ENCODE measurements at places on chromosomes 11 and 22.

- DNase-seq = no peak
These were observed 76.2 kb upstream of the HORMAD2 start for GRCh38 chr22:30004101-30004500.

DNA sequence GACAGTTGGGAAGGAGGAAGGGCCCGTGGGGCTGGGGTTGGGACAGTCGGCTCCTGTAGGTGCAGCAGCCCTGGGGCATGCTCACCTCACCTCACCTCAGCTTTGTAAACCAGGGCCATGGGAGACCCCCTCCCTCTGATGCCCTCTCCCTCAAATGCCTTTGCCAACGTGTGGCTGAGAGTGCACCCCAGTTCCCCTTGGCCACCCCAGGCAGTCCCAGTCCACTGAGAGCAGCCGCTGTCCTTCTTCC lies 4.2 kb upstream of the NEAT1 start:
- DNase-seq = no peak

- DNase-seq = no peak
These were observed 14.8 kb downstream of the APLNR start for GRCh38 chr11:57222239-57222638.

DNA sequence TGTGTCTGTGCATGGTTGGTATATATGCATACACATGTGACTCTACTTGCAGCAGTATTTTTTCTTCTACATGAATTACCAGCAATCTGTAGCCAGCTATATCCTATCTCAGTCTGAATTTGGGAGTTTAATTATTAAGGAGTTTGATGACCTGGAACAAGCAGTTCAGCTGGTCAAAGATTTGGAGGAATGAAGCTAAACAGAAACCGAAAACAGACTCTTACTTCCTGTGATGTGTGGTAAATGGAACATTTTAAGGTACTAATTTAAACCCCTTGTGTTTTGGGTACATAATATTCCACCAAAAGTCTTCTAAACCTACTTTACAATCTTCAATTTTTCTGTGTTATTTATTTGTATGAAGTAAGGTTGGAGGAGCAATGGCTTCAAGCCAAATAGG lies 124.4 kb upstream of the PGR start:
- DNase-seq = no peak

- DNase-seq = no peak
These were observed 25.8 kb downstream of the TSKU start for GRCh38 chr11:76808996-76809395.

GRCh38 chr11:92179017-92179670 lies 45.5 kb upstream of the FAT3 start:
- DNase-seq = no peak

- no peak for DNase-seq
These were observed 517.8 kb downstream of the MN1 start for GRCh38 chr22:27283714-27284113.

- DNase-seq = no peak
These were observed 24.4 kb upstream of the SMIM35 start for GRCh38 chr11:118111019-118111743.

GRCh38 chr11:100948936-100949335 lies 180.7 kb downstream of the PGR start:
- DNase-seq = no peak

DNA sequence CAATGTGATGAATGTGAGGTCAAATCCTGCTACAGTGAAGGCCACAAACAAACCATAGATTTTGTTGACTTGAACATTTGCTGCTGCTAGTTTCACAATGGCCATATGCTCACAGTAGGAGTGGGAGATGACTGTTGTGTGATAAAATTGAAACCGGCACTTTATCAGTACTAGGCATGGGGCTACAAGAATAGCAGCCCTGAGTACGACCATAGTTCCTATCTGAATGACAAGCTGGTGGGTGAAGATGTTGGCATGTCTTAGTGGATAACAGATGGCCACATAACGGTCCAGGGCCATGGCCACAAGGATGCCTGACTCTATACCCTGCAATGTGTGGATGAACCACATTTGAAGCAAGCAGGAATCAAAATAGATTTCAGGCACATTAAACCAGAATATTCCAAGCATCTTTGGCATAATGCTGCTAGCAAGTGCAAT lies 2.8 kb downstream of the OR52A1 start:
- no peak for DNase-seq

- DNase-seq = no peak
These were observed 243.4 kb downstream of the NXPE2 start for GRCh38 chr11:114921697-114922096.

GRCh38 chr11:83601914-83602527 lies 315.9 kb upstream of the CCDC90B start:
- DNase-seq = no peak

- no peak for DNase-seq
These were observed 96.5 kb upstream of the NCAM1 start for GRCh38 chr11:112864672-112865071.

GRCh38 chr11:63870351-63871140 lies 31.6 kb downstream of the MARK2 start:
- no peak for DNase-seq

GRCh38 chr22:43446037-43446803 lies 34.4 kb downstream of the MPPED1 start:
- no peak for DNase-seq

DNA sequence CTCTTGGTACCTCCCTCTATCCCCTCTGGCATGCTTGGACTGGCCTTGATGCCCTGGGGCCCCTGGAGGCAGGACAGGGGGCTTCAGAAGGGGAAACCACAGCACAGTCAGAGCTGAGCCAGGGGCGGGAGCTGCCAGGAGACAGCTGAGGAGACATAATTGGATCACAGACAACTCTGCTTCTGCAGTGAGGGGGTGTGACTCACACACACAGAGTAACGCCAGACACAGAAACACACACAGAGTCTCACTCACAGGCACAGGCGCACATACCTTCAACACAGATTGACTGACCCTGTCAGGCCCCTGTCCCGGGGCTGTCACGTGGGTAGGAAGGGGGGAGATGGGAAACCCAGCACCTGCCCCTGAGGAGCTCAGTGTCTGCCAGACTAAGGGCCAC lies 20.6 kb downstream of the STARD10 start:
- DNase-seq = peak; percentile 56

- no peak for DNase-seq
These were observed 27.0 kb upstream of the SLC25A18 start for GRCh38 chr22:17536269-17536668.

GRCh38 chr11:132131047-132131446 lies 760.6 kb downstream of the NTM start:
- no peak for DNase-seq

DNA sequence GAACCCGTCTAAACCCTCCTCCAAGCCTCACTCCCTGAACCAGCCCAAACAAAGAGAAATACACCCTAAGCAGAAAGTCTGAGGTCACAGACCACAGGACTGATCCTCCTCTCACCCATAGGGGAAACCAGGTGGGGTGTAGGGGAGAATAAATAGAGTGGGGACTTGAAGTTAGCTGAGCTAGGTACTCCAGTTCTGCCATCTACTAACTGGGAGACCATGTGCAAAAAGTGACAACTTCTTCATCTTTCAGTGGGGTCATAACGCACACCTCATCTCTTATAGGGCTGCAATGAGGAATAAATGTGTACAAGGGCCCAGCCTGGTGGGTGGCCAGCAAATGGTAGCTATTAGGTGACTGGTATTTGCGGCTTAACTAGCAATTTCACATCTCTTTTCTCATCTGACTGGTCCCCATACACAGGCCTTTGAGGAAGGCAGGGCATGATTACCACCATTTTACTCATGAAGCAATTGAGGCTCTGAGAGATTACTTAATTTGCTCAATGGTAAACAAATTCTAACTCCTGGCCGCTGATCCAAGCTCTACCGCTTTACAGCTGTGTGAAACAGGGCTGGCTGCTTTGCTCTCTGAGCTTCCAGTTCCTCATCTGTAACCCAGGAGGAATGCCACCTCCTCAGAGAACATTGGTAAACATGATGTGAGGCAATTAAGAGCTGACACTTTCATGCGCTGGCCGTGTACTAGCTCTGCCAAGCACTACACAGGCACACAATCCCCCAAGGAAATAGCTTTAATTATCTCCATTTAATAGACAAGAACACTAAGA lies 16.6 kb downstream of the TBC1D10A start:
- DNase-seq = no peak

GRCh38 chr22:36326178-36327161 lies 61.3 kb downstream of the MYH9 start:
- no peak for DNase-seq

DNA sequence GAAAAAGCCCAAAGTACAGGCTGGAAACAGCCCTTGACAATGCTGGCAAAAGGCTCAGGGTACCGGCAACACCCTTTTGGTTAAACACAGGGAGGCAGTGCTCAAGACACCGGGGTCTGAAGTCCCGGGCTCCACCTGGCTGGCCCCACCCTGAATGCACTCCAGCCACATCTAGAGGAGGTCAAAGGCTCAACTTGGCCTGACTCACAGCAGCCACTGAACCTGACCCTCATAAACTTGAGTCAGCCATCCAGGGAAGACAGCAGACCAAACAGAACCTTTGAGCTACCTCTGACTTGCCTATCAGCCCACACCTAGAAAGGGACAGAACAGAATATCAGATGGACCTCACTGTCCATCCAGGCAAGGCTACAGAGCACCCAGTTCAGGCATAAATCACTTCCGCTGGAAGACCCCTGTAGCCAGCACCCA lies 3.8 kb downstream of the CFL1 start:
- no peak for DNase-seq

- DNase-seq = no peak
These were observed 79.5 kb downstream of the HORMAD2 start for GRCh38 chr22:30159561-30160353.

GRCh38 chr22:32538521-32538920 lies 63.9 kb downstream of the FBXO7 start:
- no peak for DNase-seq

DNA sequence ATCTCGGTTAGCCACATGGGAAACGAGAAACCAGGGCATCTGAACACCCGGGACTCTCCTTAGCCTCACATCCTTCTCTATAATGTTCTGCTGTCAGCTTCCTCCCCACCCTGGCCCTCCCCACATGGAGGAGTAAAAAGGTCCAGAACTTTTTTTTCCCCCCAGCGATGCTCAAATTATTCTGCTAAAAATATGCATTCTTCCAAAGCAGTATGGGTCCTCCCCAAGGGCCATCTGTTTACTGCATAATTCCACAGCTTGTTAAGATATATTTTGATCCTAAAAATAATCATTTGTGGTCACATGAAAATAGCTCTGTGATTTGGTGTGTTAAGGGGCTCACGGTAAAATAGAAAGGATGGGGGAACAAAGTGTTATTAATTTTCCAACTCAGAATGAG lies 281.5 kb upstream of the NARS2 start:
- DNase-seq = no peak

DNA sequence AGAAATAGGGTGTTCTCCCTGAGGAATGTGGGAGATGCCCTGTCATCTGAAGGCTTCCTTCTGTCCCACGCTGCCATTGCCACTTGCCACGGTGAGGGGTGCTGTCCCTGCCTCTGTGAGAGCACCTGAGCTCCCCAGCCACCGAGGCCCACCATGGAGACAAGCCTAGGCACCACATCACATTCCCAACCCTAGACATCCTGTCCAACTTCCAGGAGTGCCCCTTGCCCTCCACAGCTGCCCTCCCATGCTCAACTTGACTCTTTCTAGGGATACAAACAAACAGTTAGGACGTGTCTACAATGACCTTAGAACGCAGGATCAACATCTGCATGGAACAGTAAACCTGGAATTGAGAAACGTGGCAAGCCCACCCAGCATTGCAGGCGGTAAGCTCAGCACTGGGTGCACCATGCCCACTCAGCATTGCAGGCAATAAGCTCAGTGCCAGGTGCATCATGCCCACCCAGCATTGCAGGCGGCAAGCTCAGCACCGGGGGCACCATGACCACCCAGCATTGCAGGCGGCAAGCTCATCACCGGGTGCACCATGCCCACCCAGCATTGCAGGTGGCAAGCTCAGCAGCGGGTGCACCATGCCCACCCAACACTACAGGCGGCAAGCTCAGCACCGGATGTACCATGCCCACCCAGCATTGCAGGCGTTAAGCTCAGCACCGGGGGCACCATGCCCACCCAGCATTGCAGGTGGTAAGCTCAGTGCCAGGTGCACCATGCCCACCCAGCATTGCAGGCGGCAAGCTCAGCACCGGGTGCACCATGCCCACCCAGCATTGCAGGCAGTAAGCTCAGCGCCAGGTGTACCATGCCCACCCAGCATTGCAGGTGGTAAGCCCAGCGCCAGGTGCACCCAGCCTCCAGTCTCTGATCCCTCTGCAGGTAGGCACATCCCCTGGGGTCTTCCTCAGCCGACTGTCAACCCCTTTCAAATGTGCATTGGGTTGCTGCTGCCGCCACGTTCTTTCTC lies 1463.9 kb downstream of the TBC1D22A start:
- no peak for DNase-seq

DNA sequence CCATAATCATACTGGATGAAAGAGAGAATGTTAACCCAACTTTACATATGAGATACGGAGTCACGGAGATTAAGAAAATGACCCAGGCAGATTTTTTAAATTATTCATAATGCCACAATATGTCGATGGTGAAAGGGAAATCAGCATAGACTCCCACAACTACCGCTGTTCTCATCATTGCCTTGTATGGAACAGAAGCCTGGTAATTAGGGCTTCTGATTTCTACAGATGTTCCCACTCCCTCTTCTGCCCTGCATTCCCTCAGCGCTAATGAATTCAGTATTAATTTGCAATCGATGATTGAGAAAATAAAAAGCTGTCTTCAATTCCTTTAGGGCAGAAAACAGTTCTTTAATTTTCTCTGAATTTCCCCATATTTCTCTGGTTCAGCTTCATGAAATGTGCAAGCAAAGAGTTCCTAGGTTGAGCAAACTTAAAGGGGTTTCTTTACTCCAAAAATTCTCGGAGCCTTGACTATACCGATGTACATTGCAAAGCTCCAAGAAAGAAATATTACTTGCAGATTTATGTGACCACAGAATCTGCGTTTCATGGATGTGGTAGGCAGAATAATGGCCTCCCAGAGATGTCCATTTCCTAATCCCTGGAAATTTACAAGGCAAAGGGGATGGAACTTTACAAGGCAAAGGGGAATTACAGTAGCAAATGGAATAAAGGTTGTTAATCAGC lies 134.9 kb upstream of the ZC3H12C start:
- DNase-seq = no peak

Measured in caudate nucleus (tissue), 63 donors.